ENCODE measurements at places on chromosomes 16 and 17. TPM values are rescaled to one million over a fixed set of nuclear protein-coding genes. Genes with fewer than 3 reads are reported as not detected.

GRCh38 chr16:21283521-21284289 lies 5.6 kb upstream of the CRYM start:
- H3K4me3 ChIP-seq, result peak overlapping the region; percentile 28
- H3K4me1 ChIP-seq, result peaks cover 5% of the 10 kb centered on the region
- peaks cover 54% of the 10 kb centered on the region for H3K27me3 ChIP-seq
- H3K27ac ChIP-seq, result no peak overlapping the region
- no peak for DNase-seq
- H3K36me3 ChIP-seq, result no peaks in the 10 kb centered on the region

GRCh38 chr17:16521070-16521727 lies 29.2 kb upstream of the LRRC75A start:
- no peak overlapping the region for H3K4me3 ChIP-seq
- no peaks in the 10 kb centered on the region for H3K36me3 ChIP-seq
- peak; percentile 82 for DNase-seq
- no peak overlapping the region for H3K27ac ChIP-seq
- H3K4me1 ChIP-seq, result no peaks in the 10 kb centered on the region

- H3K27ac ChIP-seq, result no peak overlapping the region
- H3K36me3 ChIP-seq, result no peaks in the 10 kb centered on the region
- DNase-seq, result no peak
These were observed 36.2 kb upstream of the TEKT3 start for GRCh38 chr17:15377616-15378015.

GRCh38 chr17:14759325-14759724 lies 458.4 kb downstream of the HS3ST3B1 start:
- H3K4me1 ChIP-seq, result no peaks in the 10 kb centered on the region
- no peaks in the 10 kb centered on the region for H3K36me3 ChIP-seq
- DNase-seq, result no peak
- H3K27me3 ChIP-seq, result peaks cover 2% of the 10 kb centered on the region
- no peak overlapping the region for H3K27ac ChIP-seq

- no peaks in the 10 kb centered on the region for H3K27me3 ChIP-seq
- H3K27ac ChIP-seq, result no peak overlapping the region
These were observed 7.4 kb downstream of the CDK5RAP3 start for GRCh38 chr17:47978324-47978723.

GRCh38 chr16:3249451-3249850 lies 7.0 kb downstream of the MEFV start:
- no peak for DNase-seq
- no peaks in the 10 kb centered on the region for H3K27me3 ChIP-seq
- H3K4me1 ChIP-seq, result no peaks in the 10 kb centered on the region
- no peaks in the 10 kb centered on the region for H3K36me3 ChIP-seq

DNA sequence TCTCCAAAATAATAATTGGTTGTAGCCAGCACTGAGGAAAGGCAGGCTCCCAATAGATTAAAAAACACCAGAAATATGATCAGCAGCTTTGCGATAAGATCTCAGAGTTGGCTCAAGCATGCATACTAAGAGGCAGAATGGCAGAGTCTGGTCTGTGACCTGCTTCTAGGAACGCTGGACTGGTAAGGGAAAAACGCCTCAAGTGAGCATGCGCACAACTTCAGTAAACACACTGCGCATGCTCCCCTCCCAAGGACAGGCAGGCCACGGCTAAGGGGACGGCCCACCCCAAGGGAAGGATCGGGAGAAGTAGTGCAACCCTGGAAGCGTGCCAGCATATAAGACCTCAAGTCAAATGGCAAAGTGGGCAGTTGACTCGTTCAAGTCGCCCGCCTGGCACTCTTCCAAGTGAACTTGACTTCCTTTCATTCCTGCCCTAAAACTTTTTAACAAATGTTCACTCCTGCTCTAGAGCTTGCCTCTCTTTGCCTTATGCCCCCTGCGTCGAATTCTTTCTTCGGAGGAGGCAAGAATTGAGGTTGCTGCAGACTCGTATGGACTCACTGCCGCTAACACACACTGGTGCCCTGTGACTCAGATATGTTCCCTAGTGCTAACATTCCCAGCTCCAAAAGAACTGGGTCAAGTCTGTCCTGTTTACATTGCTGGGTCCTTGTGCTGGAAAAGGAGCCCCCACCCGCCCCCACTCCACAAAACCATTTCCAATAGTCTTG lies 22.4 kb upstream of the PRM1 start:
- no peaks in the 10 kb centered on the region for H3K27me3 ChIP-seq
- H3K4me1 ChIP-seq, result peaks cover 7% of the 10 kb centered on the region
- no peak for DNase-seq
- H3K4me3 ChIP-seq, result no peak overlapping the region
- no peaks in the 10 kb centered on the region for H3K36me3 ChIP-seq

DNA sequence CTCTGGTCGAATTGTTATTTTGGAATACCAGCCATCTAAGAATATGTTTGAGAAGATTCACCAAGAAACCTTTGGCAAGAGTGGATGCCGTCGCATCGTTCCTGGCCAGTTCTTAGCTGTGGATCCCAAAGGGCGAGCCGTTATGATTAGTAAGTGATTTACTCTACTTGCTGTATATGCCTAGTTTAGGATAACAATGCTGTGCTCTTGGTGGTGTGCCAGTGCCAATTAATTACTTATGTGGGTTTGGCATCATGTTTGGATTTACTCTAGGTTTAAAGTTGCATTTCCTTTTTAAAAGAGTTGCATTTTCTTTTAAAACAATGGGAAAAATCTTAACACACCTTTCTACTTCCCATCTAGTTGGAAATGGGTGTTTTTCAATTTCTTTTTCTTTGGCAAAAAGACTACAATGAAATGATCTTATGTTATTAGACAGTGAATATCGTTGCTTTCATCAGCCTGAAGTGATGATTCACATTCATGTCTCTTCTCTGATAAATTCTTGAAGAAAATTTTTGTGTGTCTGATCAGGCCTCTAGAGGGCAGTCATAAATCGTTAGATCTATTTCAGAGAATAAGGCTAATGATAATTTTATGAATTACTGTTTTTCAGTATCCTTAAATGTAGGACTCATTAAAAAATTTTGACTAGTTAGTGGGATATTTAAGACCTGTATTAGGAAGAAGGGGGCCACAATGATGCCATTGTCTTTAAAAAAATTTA lies 5.6 kb downstream of the SF3B3 start:
- H3K27me3 ChIP-seq, result no peaks in the 10 kb centered on the region
- DNase-seq, result no peak
- H3K27ac ChIP-seq, result peak overlapping the region; percentile 70
- peaks cover 81% of the 10 kb centered on the region for H3K36me3 ChIP-seq
- H3K4me3 ChIP-seq, result peak overlapping the region; percentile 15

The GDPD1 gene
- total RNA-seq, result 2.2 TPM

The PPP1R1B gene
- 0.14 TPM for total RNA-seq
